ENCODE measurements at places on chromosomes 2 and 18.

GRCh38 chr18:45290364-45290763, 324.9 kb upstream of the SLC14A2 start:
- no peak overlapping the region for H3K4me3 ChIP-seq
- no peak for DNase-seq
- no peak overlapping the region for H3K27ac ChIP-seq
- H3K36me3 ChIP-seq, result no peaks in the 10 kb centered on the region
- H3K27me3 ChIP-seq, result no peaks in the 10 kb centered on the region

DNA sequence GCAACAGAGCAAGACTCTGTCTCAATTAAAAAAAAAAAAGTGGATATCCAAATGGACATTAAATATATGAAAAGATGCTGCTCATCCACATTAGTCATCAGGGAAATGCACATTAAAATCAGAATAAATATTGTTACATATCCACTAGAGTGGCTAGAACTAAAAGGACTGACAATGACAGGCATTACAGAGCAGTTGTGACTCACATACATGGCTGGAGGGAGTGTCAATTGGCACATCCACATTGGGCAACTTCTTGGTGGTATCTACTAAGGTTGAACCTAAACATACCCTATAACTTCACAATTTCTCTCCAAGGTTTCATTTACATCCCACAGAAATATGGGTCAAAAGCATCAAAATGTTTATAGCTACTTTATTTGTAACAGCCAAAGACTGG, 14.0 kb upstream of the DNER start:
- no peaks in the 10 kb centered on the region for H3K27me3 ChIP-seq
- no peaks in the 10 kb centered on the region for H3K4me1 ChIP-seq
- H3K27ac ChIP-seq, result no peak overlapping the region
- no peak for DNase-seq
- H3K36me3 ChIP-seq, result no peaks in the 10 kb centered on the region

GRCh38 chr2:218436992-218437391, 18.1 kb downstream of the VIL1 start:
- no peaks in the 10 kb centered on the region for H3K27me3 ChIP-seq
- H3K36me3 ChIP-seq, result no peaks in the 10 kb centered on the region
- H3K4me3 ChIP-seq, result no peak overlapping the region
- H3K27ac ChIP-seq, result no peak overlapping the region

- peaks cover 78% of the 10 kb centered on the region for H3K4me1 ChIP-seq
- no peaks in the 10 kb centered on the region for H3K27me3 ChIP-seq
- no peak for DNase-seq
- no peak overlapping the region for H3K4me3 ChIP-seq
- no peak overlapping the region for H3K27ac ChIP-seq
- H3K36me3 ChIP-seq, result no peaks in the 10 kb centered on the region
Observed at GRCh38 chr2:101753720-101754490, 56.4 kb downstream of the MAP4K4 start.
